Urothelium cell line (cell line): ENCODE measurements at places on chromosomes 7 and 10.

DNA sequence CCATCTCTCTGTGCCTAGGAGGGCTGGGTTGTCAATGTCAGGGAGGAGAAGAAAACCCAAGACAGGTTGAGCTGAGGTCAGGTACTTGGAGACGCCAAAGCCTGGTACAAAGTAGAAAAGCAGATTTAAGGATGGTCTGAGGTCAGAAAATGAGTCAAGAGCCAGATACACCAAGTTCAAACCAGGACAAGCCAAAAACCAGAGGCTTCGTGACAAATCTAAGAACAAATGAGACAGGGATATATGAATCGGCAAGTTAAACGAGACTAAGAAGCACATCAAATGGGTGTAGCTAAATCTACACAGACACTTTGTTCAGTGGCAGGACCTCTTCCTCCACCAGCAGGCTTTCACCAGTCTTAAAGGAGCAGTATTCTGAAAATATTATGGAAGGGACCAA is 34.2 kb downstream of the C7orf33 start:
- DNase-seq, result no peak

DNA sequence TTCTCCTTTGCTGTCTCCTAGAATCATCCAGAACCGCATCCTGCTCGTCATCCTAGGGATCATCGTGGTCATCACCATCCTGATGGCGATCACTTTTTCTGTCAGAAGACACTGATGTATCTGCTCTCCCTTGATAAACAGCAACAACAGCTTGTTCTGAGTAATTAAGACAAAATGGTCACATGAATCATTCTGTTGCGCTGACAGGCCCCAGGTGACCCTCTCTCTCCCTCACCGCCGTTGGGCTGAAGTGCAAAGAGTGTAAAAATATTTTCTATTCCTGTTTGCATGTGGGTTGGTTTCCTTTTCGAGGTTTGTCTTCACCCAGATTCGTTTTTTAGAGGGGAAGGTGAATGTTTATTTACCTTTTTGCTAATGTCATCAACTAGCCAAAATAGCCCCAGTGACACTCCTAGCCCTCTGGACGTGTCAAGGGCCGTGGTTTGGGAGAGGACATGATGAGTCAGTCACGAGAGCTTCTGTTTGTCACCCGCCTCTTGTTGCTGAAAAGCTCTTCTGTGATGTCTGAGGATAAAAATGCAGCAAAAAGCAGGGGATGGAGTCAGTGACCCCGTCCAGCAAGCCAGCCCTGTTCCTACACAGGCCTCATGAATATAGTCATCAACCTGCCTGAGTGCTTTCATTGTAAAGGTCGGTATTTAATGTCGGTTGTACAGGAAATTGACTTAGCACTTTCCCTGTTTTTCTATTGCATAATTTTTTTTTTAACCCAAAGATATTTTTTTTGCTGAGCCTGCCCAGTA is 134.6 kb upstream of the TCF7L2 start:
- DNase-seq, result peak; percentile 53

- DNase-seq, result no peak
These were observed 413.5 kb upstream of the NFE2L3 start for GRCh38 chr7:25738528-25738927.

DNA sequence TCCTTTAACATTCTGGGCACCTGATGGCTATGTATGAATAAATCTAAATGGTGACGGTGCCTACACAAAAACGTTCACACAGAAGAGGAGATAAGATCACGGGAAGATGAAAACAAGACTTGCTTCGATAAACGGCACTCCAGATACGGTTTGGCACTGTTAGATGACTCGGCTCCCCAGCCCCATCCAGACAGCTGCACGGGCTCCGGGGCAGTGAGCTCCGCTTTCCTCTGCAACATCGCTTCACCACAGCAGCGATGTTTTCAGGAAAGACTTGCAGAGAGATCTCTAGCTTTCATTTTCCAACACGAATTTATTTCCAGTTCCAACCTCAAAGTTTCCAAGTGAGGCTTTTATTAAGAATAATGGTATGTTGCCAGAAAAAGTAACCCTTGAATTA is 132.1 kb downstream of the KLF6 start:
- DNase-seq, result no peak

- no peak for DNase-seq
These were observed 123.7 kb upstream of the ASAH2 start for GRCh38 chr10:50375051-50375452.

DNA sequence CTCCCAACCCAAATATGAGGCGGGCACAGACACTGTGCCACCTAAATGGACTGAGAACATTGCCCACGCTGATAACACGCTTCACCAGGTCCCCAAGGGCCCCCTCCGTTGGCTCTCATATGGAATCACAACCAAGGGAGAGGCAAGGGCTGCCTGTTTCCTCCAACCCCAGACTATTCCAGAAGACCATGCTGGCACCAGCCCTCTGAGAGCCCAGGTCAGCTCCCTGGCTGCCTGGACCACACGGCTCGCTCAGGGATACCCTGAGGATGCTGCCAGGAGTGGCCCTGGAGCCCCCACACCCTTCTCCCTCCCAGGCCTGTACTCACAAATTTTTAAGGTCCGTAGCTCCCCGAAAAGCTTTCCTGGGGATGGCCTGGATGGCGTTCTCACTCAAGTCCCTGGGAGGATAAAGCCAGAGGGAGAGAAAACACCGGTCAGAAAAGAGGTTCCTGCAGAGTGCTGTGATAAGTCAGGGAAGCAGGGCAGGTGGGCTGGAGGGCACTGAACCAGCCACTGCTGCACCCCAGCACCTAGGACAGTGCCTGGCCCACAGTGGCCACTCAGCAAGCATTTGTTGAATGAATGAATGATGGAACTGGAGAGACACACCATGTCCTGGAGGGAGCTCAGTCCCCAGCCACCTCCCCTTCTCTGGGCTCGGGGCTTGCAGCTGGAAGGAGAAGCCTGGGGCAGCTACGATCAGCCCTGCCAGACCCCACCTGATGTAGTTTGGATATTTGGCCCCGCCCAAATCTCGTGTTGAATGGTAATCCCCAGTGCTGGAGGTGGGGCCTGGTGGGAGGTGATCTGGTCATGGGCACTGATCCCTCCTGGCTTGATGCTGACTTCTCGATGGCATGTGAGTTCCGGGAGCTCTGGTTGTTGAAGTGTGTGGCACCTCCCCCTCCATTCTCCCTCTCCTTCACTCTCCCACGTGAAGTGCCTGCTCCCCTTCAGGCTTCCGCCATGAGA is 119.8 kb downstream of the SLIT1 start:
- DNase-seq, result no peak

DNA sequence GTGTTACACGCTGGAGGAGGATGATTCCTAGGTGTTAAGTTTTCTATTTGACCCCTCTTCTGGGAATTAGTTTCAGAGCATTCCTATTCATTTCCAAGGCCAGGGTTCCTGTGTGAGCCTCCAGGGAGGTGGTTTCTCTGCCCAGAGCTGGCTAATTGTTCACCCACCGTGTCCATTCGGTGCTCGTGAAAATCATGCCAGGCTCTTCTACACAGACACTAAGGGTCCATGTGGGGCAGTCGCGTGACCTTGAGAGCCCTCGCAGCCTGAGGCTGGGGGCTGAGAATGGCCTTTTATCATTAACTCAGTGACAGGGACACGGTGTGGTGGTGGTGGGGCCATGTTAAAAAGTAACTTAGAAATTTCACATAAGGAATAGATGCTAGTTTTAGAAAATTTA is 83.7 kb downstream of the EMX2 start:
- no peak for DNase-seq

DNA sequence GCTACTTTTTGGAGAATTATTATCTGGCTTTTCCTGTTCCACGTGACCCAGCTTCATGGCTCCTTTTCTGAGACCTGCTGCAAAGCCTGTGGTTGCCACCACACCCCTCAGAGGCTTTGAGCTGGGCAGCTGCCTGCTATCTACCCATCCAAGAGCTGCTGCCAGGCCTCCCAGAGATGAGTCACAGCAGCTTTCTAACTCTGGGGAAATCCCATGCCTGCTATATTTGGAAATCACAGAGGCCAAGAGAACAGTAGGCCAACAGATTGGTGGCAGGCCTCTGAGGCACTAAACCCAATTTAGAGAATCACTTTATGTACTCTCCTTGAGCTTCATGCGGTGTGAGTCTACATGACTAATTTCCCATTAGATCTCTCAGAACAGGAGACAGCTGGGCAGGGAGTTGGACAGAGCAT is 35.2 kb downstream of the SGCE start:
- DNase-seq, result peak; percentile 97

- DNase-seq, result peak; percentile 11
These were observed 58.0 kb downstream of the PDSS1 start for GRCh38 chr10:26755443-26755903.

- DNase-seq, result no peak
These were observed 39.1 kb downstream of the VWC2 start for GRCh38 chr7:49812534-49812933.

GRCh38 chr7:108234281-108234680 is 104.1 kb upstream of the LAMB4 start:
- DNase-seq, result no peak

- DNase-seq, result no peak
These were observed 14.1 kb downstream of the PDZD8 start for GRCh38 chr10:117360994-117361667.

- no peak for DNase-seq
These were observed 90.9 kb upstream of the WDR11 start for GRCh38 chr10:120760253-120760652.

- no peak for DNase-seq
These were observed 21.8 kb downstream of the MRPS24 start for GRCh38 chr7:43847496-43847895.

- DNase-seq, result peak; percentile 52
These were observed 126.7 kb upstream of the CALN1 start for GRCh38 chr7:72538856-72539255.

- DNase-seq, result no peak
These were observed 3.2 kb downstream of the INSIG1 start for GRCh38 chr7:155300641-155301452.

DNA sequence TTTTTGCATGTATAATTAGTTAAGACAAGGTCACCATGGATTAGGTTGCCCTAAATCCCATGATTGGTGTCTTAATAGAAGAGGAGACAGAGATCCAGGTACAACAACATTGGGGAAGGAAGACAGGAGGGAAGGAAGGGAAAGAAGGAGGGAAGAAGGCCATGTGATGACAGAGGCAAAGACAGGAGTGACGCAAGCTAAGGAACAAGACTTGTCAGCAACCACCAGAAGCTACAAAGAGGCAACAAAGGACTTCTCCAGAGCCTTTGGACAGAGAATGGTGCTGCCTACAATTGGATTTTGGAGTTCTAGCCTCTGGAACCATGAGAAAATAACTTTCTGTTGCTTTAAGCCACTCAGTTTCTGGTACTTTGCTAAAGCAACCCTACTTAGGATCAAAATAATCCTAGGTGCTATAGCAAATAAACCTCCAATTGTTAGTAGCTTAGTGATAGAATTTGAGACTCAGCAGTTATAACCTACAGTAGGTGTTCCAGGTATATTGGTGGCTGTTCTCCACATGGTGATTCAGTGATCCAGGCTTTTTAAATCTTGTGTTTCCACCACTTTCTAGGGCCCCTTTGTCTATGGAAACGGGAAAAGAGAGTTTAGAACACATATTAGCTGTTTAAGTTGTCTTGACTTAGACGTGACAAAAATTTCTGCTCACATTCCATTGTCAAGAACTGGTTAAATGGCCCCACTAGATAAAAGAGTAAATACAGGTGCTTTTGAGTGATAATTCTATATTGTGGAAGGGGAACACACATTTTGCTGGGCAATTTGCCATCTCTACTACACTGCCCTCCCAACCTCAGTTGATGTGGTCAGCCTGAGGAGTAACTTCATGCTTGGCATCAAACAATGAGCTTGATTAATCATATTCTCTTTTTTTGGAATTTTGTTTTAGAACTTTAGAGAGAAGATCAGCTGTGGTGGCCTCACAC is 70.5 kb upstream of the SP4 start:
- DNase-seq, result no peak

GRCh38 chr7:131625817-131626372 is 69.5 kb upstream of the PODXL start:
- DNase-seq, result peak; percentile 76

- no peak for DNase-seq
These were observed 54.0 kb upstream of the CACUL1 start for GRCh38 chr10:118808601-118809356.

DNA sequence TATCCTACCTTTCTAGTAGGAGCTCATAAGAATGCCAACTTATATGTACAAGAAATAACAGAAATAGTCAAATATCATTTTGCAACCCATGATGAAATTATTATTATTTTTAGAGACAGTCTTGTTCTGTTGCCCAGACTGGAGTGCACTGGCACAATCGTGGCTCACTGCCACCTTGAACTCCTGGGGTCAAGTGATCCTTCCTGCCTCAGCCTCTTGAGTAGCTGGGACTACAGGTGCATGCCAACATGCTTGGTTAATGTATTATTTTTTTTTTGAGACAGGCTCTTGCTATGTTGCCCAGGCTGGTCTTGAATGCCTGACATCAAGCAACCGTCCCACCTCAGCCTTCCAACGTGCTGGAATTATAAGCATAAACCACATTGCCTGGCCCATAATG is 44.8 kb downstream of the TNPO3 start:
- DNase-seq, result no peak

GRCh38 chr7:30201921-30202320 is 67.1 kb downstream of the MTURN start:
- DNase-seq, result no peak

- DNase-seq, result no peak
These were observed 209.5 kb upstream of the INHBA start for GRCh38 chr7:41912426-41912825.

- DNase-seq, result no peak
These were observed 51.1 kb downstream of the CYP26A1 start for GRCh38 chr10:93124580-93125318.

GRCh38 chr7:11754933-11755332 is 77.1 kb downstream of the THSD7A start:
- DNase-seq, result no peak

DNA sequence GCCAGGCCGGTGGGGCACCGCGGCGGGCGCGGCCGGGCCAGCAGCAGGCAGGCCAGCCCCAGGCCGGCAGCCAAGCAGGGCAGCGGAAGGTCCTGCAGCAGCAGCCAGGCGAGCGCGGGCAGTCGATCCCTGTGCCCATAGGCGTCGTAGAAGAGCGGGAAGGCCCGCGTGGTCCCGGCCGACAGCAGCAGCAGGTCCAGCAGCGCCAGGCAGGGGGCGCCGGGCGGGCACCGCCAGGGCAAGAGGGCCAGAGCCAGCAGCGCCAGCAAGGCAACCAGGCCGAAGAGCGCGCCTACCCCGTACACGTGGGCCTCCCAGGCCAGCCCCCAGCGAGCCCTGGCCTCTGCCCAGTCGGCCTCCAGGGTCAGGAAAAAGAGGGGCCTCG is 8.4 kb upstream of the RBM28 start:
- DNase-seq, result no peak

DNA sequence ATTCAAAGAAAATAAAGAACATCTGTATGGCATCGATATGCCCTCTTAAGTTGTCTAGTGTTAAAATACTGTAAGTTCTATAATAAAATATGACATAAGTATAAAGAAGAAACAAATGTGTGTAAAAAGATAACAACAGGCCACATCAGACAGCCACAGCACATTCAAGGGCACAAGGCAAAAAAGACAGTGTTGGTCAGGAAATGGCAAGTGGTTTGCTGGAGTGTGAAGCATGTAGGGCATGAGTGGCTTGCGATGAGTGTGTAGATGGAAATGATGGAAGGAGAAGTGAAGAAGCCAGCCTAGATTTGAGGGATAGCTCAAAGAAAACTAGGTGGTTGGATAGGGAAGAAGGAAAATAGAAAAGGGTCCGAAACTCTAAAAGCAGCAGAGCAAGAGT is 341.6 kb downstream of the CRPPA start:
- DNase-seq, result no peak
